ENCODE measurements at places on chromosomes 2 and 18.

GRCh38 chr2:177165721-177166711 is 46.6 kb upstream of the HNRNPA3 start:
- DNase-seq: no peak

DNA sequence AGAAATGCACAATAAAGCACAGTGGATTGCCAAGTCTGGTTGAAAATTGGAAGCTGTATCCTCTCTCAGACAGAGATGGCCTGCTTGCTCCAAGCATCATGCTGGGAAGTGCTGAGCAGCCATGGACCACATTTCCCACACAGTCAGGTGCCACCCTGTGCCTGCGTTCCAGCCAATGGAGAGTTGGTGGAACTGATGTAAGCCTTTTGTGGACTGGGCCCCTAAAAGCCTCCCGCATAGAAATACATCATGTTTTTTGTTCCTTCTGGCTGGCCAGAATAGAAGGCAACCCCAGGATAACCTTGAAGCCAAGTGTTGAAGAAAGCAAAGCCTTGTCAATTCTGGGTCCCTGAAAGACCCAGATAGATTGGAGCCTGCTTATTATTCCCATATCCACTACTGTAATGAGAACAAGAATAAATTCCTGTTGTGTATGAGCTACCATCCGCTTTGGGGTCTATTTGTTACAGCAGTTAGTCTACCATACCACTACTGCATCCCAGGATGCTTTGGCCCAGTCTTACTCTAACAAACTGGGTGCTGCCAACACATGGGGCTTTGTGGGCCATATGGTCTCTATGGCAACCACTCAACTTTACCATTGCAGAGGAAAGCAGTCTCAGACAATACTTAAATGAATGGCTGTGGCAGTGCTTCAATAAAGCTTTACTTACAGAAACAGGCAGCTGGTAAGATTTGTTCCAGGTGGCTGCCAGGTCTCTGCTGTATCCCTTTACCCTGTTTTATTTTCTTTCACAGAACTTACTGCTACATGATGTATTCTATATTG is 65.4 kb downstream of the POLE4 start:
- DNase-seq: no peak

DNA sequence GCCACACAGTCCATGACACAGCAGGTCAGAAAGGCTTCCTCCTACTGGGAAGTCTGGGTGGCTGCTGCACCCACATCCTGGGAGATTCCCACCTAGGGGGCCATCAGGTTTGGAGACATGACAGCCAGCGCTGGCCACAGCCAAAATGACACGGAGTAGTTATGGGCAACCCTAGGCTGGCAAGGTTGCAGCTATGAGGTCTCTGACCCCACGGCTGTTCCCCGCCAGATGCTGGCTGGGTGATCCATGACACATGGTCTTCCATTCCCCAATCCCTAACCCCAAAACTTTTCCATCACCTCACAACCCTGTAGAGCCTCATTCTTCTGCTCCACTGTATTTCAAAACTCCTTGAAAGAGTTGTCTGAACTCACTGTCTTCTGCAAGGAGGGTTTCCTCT is 42.7 kb upstream of the EPAS1 start:
- DNase-seq: no peak

- DNase-seq: no peak
Measured at GRCh38 chr18:58400331-58400870, 228.5 kb downstream of the ALPK2 start.

- DNase-seq: no peak
Measured at GRCh38 chr18:48252525-48252924, 156.7 kb downstream of the ZBTB7C start.

- no peak for DNase-seq
Measured at GRCh38 chr18:48787203-48788151, 163.3 kb downstream of the SMAD7 start.

DNA sequence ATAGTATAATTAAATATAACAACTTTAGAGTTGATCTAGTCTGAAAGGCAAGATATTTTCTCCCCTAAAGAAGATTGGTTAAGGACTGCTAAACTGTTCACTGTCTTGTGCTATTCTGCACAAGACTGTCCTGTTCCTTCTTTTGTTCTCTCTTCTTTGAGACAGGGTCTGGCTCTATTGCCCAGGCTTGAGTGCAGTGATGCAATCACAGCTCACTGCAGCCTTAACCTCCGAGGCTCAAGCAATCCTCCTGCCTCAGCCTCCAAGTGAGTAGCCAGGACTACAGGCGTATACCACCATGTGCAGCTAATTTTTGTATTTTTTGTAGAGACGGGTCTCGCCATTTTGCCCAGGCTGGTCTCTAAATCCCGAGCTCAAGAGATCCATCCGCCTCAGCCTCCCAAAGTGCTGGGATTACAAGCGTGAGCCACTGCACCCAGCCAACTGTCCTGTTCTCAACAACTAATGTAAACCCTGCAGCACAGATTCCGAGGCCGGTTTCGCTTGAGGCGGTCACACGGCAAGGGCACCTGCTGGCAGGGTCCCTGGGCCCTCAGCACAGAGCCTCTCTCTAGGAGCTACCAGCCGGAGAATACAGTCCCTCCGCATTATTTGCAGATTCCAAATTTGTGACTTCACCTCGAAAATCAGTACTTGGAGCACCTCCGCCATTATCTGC is 16.4 kb downstream of the PXDN start:
- no peak for DNase-seq

DNA sequence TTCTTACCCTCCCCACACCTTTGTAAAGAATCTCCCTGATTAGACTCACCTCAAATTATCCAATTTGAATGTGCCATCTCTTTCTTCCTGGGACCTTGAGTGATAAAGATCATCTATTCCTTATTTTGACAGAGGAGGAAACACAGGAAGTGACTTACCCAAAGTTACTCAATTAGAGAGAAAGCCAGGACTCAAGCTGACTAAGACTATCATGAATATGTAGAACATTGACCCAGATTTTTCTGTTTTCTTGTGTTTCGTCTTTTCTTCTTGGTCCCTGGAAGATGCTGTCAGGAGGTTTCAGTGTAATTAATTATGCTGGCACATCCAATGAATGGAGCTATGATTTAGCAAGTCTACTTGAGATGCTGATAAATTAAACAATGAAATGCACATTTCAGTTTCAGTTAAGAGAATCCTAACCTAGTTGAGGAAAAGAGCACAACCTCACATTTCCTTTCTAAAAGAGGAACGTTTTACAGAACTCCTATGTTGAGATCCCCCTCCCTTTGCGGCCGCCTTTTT is 380.4 kb downstream of the CLIP4 start:
- no peak for DNase-seq

DNA sequence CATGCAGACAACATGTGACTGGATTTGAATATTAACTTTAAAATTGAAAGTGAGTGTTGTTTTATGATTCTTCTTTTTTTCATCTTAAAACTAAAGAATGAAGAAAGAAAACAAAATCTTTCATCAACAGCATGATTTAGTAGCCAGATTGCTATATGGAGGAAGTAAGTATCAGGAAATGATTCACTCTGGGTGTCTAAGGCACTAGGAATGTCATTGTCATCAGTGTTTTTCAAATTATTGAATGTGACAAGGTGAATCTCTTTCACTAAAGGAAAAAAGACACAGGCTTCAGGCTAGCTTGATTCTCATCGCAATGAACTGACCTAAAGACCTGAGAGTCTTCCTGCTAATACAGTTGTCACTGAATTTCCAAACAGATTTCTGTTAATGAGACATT is 430.1 kb downstream of the FBXO15 start:
- DNase-seq: no peak

GRCh38 chr2:58195662-58196061 is 45.5 kb downstream of the FANCL start:
- DNase-seq: no peak

GRCh38 chr2:173307293-173307692 is 47.4 kb upstream of the CDCA7 start:
- no peak for DNase-seq

GRCh38 chr2:232647261-232647660 is 13.9 kb downstream of the EFHD1 start:
- DNase-seq: no peak

- peak; percentile 13 for DNase-seq
Measured at GRCh38 chr2:128473175-128474035, 154.7 kb upstream of the HS6ST1 start.

DNA sequence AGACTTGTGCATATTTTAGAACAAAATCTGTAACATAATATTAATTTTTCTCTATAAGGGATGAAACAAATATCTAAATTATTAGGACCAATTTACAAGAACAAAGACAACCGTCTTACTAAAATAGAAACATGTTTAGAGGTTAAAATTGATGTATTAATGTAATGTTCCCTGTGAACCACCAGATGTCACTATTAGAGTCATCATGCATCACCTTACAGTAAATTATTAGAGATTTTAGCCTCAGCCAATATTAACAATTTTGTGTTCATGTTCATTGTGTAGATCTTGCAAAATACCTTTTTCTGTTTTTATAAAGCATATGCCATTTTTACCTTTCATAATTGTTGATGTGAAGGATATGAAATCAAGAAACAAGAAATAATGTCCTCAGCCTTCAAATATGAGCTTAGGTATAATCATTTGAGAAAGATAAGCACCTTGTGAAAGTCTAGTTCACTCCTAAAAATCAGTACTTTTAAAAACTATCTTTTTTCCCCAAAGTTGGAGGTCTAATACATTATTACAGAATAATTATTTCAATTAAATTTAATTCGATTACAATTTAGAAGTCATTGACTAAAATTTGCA is 344.3 kb upstream of the KCNH7 start:
- DNase-seq: no peak

GRCh38 chr2:182509216-182509615 is 82.4 kb upstream of the PDE1A start:
- no peak for DNase-seq

- no peak for DNase-seq
Measured at GRCh38 chr2:119586085-119586484, 41.8 kb downstream of the CFAP221 start.

DNA sequence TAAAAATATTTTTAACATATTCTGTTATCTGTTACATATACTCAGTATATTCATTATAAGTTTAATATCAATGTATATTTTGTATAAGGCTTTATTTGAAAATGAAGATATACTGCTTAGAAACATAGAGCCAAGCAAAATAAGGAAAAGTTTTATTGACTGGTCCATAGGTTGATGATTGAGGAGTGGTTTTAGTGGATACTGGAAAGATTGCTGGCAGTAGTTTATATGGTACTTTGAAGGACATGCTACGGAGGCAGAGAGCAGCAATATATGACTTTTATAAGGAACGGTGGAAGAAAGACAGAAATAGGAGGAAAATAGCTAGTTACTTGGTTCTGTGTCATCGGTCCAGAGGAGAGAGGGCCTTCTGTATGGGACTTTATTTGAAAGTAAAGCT is 92.4 kb downstream of the ZNF236 start:
- DNase-seq: no peak

DNA sequence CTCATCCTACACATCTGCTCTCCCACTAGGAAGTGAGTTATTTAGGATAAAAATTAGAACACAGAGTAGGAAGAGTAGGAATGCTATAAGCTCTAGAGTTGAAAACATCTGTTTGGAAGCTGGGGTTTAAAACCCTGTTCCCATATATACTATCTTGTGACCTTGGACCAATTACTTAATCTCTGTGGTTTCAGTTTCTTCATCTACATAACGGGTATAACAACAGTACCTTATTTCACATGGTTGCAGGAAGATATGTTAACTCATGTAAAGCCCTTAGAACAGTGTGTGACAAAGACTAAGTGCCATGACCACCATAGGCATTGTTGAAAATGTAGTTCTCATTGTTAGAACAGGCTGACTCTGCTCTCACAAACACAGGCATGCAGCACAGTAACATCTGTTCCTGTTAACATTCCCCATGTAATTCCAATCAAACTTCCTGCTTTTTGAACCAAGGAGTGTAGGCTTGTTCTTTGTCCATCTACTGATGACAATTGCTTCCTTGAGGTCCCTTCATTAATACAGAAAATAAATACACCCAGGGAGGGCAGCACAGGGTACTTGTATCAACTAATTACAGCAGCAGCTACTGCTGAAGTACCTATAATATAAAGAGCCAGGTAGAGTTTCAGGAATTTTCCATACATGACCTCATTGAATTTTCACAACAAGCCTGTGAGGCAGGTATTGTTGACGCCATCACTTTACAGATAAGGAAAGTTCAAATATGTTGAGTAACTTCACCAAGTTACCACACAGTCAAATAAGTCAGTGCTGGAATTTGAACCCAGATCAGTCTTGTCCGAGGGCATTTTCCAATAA is 204.2 kb downstream of the L3MBTL4 start:
- no peak for DNase-seq

DNA sequence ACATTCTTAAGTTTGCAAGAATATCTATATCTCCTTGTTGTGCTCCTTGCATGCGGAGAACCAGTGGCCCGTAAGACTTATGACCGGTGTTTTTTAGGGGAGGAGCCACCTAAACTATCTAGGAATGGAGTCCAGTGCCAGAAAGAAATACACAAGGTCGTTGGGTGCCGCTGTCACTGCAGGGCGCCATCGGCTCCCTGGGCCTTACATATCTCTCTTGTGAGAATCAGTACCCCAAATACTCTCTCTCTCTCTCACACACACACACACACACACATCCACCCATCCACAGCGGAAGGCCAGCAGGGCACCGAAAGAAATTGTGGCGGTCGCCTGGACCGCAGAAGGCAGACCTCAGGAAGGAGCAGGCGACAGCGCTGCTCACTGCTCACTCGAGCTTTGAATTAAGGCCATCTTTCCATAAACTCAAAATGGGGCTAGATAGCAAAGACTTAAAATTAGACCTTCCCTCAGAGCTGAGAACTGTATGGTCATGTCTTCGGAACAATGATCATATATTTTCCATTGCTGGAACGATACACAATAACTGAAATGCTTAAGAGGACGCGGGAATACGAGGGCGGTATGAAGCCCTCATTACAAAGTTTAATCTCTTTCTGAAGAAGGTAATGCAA is 10.4 kb downstream of the NR4A2 start:
- no peak for DNase-seq

GRCh38 chr2:84302513-84303412 is 156.3 kb downstream of the SUCLG1 start:
- DNase-seq: no peak

DNA sequence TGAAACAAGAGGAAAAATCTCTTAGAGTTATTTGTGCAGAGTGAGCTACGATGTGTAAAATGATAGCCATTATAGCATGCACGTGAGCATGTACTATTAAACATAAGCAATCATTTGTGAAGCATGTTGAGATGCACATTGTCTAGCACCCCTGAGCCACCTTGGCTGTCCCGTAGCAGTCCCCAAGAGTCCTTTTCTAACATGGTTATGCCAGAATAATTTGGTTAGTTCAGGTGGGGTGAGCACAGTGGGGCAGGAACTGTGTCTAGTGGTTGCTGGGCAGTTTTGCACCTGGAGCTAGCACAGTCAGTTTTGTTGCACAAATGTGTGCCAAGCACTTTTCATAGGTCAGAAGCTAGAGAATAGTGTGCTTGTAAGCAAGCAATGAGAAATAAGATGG is 809.8 kb downstream of the RNF144A start:
- no peak for DNase-seq

- DNase-seq: no peak
Measured at GRCh38 chr18:22168360-22168921, 948 bp upstream of the GATA6 start.

GRCh38 chr2:156511803-156512202 is 75.6 kb downstream of the GPD2 start:
- no peak for DNase-seq

Data from stimulated activated CD8-positive, alpha-beta memory T cell treated with anti-CD3 and anti-CD28 coated beads, Interleukin-15, amount 100 ng/mL, for 24 hours (primary cell).